ENCODE measurements at places on chromosomes 2 and 18.
A peak's percentile ranks its signal among the peaks of the same experiment; 100 is the strongest.

- no peak for DNase-seq
Observed at GRCh38 chr2:196990788-196991461, 64.4 kb upstream of the PGAP1 start.

GRCh38 chr2:82796132-82796531, 1662.9 kb downstream of the SUCLG1 start:
- no peak for DNase-seq

DNA sequence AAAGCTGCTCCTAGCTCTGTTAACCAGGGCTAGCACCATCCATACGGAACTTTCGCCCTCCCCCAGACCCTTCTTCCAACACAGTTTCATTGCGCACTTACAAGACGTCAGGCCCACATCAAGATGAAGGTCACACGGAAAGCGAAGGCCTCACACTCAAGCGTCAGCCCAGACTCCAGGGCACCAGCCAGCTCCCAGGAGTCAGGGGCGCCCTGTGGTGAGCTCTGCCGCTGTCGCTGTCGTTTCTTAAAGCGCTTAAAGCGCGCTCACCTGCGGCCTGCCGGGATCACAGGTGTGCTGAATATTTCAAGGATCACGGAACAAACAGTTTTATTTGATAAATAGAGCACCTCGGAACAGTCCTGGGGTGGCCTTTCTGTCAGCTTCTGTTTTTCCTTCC, 163.1 kb downstream of the CDH20 start:
- no peak for DNase-seq

GRCh38 chr2:96241900-96242611, 23.7 kb downstream of the TMEM127 start:
- peak; percentile 39 for DNase-seq

DNA sequence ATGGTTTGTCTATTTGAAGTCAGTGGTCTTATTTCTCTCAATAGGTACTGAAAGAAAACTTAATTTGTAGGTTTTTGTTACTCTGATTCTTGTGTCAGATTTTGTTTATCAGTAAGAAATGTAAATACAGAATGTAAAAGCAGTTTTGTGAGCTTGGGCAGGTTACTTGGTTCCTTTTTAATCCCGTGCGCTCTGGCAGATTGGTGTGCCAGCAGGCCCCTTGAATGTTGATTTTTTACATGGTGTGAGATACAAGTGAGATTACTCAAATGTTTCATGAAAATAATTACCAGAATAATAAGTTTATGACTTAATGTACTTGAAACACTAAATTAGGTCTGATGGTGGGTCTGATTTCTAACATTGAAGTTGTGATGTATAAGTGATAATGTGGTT, 13.4 kb downstream of the HNRNPA3 start:
- DNase-seq: no peak

GRCh38 chr18:48673853-48674721, 135.3 kb downstream of the CTIF start:
- no peak for DNase-seq

- no peak for DNase-seq
Observed at GRCh38 chr2:48131539-48132270, 225.4 kb upstream of the FBXO11 start.

- DNase-seq: no peak
Observed at GRCh38 chr2:113260991-113261390, 17.7 kb downstream of the PAX8 start.

GRCh38 chr2:47777277-47777937, 5.5 kb upstream of the MSH6 start:
- DNase-seq: no peak

DNA sequence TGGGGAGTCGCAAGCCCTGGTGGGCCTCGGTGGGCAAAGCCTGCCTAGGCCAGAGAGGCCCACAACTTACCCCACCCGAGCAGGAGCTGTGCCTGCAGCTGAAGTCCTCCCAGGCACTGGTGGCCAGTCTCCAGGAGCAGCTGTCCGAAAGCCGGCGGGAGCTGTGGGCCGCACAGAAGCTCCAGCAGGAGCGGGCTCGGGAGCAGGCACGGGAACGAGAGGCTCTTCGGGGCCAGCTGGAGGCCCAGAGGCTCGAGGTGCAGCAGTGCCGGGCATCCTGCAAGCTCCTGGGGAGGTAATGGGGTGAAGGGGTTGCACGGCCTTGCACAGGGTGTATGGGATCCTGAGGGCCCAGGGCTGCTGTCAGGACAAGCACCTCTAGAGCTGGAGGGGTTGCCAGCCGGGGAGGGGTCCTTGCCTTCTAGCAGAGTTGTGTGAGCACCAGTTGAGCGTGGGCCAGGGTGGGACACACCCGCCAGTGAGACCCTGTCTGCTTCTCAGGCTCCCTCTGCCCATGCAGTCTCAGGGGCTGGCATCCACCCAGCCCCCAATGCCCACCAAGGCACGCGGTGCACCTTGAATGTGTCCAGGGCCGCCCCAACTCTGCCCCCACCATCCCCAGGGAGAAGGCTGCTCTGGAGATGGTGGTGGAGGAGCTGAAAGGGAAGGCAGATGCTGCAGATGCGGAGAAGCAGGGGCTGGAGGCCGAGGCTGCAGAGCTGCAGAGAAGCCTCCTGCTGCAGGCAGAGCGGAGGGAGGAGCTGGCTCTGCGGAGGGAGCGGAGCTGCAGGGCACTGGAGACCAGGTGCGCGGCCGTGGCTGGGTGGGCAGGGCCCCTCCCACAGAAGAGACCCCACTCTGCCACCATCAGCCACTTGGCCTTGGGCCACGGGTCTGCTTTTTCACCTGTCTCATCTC, 27.2 kb downstream of the CROCC2 start:
- DNase-seq: no peak

GRCh38 chr2:118255771-118256372, 167.6 kb downstream of the INSIG2 start:
- DNase-seq: no peak

DNA sequence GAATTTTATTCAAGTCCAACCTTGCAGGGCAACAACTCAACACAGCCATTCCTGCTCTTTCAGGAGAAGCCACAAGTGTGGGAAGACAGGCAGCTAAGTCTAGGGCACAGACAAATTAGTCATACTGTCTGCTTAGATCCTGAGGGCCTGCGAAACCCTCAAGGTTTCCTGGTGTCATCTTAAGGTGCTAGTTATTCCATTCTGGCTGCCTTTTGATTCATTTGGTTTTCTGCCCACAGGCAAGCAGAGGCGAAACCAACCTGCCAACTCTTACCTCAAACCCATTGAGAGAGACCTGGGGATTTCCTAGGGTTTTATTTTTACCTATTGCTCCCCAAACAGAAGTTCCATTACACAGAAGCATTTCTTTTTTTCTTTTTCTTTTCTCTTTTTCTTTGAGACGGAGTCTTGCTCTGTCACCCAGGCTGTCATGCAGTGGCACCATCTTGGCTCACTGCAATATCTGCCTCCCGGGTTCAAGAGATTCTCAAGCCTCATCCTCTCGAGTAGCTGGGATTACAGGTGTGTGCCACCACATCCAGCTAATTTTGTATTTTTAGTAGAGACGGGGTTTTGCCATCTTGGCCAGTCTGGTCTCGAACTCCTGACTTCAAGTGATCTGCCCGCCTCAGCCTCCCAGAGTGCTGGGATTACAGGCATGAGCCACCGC, 23.7 kb upstream of the SCYGR1 start:
- DNase-seq: no peak

- no peak for DNase-seq
Observed at GRCh38 chr2:126978333-126978732, 79.6 kb downstream of the TEX51 start.

- DNase-seq: no peak
Observed at GRCh38 chr2:149152469-149152953, 114.0 kb downstream of the LYPD6B start.

DNA sequence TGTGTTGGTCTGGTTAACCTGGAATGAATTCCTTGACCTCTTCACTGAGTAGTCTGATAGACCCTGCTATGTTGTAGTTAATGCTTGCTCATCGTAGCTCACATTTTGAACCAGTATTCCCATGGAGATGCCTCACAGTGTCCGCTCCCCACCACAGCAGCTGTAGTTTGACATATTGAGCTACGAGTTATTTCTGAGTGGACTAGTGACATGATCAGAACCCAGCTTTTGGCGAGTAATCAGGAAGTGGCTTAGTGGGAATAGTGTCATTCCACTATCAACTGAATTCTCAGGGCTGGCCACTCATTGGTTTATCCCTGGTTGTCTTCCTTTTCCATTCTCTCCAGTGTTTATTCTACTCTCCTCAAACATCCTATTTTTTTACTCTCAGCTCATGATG, 102.7 kb downstream of the MYO1B start:
- no peak for DNase-seq

Data from anterior cingulate cortex (tissue), 58 donors.